Stimulated activated CD8-positive, alpha-beta memory T cell treated with anti-CD3 and anti-CD28 coated beads, Interleukin-2, amount 100 ng/mL, for 48 hours (primary cell): ENCODE measurements at places on chromosomes 11 and 22.

DNA sequence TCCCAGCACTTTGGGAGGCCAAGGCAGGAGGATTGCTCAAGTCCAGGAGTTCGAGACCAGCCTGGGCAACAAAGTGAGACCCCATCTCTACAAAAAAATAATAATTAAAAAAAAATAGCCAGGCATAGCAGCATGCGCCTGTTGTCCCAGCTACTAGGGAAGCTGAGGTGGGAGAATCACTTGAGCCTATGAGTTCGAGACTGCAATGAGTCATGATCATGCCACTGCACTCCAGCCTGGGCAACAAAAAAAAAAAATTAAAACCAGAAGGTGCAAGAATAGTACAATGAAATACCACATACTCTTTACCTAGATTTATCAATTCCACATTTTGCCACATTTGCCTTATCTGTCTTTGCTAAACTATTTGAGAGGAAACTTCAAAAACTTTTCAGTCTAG lies 8.2 kb downstream of the DPF2 start:
- DNase-seq, result no peak

GRCh38 chr11:8792710-8793109 lies 110.1 kb downstream of the RPL27A start:
- DNase-seq, result no peak

- no peak for DNase-seq
Measured at GRCh38 chr22:24500277-24500820, 5.2 kb downstream of the UPB1 start.

DNA sequence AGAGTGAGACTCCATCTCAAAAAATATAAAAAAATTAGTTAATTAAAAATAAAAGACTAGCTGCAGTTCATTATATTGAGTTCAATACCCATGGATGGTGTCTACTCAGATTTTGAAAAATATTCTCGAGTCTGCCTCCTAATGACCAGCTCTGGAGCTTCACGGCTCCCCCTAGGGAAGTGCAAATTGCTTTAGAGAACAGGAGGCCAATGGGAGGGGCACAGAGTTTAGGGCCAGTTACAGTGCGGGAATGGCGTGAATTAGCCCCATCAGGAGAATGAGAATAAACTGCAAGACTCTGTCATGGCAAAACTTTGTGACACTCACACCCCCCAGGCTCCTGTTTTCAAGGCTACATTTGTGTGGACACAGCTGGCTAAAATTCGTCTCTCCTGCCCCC lies 4.6 kb downstream of the FGF4 start:
- no peak for DNase-seq

DNA sequence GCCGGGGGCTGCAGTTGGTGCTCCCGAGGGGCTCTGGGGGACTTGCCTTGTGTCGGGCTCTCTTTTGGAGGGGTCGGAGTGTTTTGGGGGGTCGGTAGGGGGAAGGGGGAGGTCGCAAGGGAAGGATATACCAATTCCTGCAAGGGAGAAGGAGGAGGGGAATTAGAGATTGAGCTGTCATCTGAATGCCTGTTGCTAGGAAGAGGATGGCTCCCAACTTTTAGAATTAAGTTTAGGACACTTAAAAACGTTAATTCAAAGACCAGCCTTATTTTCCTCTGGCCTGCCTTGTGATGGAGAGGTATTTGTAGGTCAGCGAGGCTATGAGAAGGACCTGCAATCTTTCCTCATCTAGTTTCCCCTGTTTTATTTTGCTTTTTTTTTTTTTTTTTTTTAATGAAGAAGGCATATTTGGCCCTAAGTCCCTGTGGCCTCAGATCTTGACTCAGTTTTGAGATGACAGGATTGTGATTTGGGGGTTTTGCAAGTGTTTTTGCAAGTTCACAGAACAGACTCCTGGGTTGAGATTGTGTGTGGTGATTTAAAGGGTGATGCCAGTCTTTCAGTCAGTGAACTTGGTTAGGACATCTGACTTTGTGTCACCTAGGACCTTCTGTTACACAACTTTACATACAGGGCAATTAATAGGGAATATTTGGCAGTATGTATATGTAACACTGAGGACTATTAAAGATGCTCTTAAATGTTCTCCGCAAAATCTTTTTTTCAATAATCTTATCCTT lies 672 bp downstream of the TMEM135 start:
- DNase-seq, result no peak

DNA sequence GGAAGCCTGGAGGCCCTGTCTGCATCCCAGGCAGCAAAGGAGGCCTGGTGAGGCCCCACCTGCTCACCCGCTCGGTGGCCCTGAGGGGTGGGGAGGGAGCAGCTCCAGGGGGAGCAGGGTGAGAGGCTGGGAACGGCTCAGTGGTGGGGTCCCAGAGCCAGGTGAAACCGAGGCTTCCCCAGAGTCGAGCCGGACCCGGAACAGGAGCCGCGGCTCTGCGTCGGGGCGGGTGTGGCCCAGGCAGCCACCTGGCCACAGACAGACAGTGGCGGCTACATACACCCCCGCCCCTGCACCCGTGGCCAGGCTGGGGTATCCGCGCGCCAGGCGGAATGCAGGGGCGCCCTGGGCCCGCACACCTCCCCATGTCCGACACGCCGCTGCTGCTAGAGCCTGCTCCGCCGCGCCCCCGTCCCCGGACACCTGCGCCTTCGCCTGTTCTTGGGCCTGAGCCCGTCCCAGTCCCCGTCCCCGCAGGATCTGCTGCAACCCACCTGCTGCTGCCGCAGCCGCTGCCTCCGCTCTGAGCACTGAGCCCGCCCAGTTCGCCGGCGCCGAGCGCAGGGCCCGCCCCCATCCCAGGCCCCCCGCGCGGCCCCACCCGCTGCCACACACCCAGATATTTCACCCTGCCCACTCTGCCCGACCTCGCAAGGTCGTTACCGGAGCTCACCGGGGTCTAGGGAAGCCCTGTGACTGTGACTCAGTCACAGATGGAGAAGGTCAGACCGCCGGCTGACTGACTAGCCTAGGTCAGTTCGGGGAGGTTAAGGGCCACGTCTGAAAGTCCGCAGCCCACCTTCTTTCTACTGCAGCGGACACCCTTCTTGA lies at the start of gene SLC7A4:
Gene SLC7A4 (minus strand): TSS at position 525 of the 831 bp plus-strand sequence. CDS start 749 bp downstream, outside the sequence.
- no peak for DNase-seq

DNA sequence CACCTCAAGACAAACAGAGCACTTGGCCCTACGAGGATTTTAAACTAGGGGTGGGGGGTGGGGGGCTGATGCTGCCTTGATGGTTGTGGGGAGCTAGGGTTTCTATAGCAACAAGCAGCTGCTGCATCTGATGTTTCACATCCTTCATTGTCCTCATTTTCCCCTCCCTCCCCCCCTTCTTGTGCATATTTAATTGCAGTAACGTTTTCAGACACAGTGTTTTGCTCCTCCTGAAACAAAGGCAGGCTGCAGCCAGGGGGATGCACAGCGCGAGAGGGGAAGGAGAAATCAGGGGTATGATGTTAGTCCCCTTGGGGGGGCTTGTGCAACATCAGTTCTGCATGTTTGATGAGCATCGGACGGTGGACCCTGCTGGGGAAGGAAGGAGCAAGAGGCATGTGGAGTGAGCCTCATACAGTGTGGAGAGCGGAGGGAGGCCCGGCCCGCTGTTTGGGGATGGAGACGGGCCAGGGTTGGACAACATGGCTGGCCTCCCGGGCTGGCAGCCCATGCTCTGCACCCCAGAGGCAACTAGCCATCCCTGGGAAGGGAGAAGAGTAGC lies 208.3 kb downstream of the CEP164 start:
- DNase-seq, result no peak
